ENCODE measurements at places on chromosomes 11 and 22. TPM values are rescaled to one million over a fixed set of nuclear protein-coding genes. Genes with fewer than 3 reads are reported as not detected.

The INCENP gene
- 7.9 TPM for total RNA-seq

DNA sequence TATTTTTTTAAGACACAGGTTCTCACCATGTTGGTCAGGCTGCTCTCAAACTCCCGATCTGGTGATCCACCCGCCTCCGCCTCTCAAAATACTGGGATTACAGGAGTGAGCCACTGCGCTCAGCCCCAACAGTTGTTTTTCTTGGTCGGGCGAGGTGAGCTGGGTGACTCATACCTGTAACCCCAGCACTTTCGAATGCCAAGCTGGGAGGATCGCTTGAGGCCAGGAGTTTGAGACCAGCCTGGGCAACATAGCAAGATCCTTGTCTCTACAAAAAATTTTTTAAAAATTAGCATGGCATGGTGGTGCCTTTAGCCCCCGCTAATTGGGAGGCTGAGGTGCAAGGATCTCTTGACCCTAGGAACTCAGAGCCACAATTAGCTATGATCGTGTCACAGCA lies 7.0 kb upstream of the NF2 start:
- no peaks in the 10 kb centered on the region for H3K36me3 ChIP-seq
- H3K4me1 ChIP-seq: no peaks in the 10 kb centered on the region
- no peak overlapping the region for H3K27ac ChIP-seq
- H3K27me3 ChIP-seq: no peaks in the 10 kb centered on the region

The MOGAT2 gene
- total RNA-seq: not detected

DNA sequence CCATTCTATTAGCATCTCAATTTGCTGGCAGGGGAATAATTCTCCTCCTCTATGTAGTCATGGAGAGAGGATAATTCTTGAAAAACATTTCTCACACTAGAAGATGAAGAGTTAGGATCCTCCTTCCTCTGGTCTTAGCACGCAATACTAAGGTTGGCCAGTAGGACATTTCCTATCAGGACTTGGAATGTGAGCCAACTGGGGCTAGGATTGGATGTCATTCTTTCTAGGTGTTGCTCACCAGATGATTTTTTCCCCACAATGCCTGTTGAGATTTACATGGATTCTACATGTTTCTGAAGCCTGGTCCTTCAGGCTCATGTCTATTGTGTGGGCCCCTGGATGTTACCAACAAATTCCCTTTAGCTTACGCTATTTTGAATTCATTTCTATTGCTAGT lies 28.0 kb downstream of the SLN start:
- no peak overlapping the region for H3K4me3 ChIP-seq
- no peaks in the 10 kb centered on the region for H3K4me1 ChIP-seq
- H3K27me3 ChIP-seq: no peaks in the 10 kb centered on the region
- DNase-seq: no peak

GRCh38 chr11:8288824-8289491 lies 25.3 kb upstream of the LMO1 start:
- no peaks in the 10 kb centered on the region for H3K36me3 ChIP-seq
- H3K4me3 ChIP-seq: no peak overlapping the region
- DNase-seq: no peak
- H3K27ac ChIP-seq: no peak overlapping the region
